ENCODE measurements at places on chromosomes 5 and 9.
A peak's percentile ranks its signal among the peaks of the same experiment; 100 is the strongest.

DNA sequence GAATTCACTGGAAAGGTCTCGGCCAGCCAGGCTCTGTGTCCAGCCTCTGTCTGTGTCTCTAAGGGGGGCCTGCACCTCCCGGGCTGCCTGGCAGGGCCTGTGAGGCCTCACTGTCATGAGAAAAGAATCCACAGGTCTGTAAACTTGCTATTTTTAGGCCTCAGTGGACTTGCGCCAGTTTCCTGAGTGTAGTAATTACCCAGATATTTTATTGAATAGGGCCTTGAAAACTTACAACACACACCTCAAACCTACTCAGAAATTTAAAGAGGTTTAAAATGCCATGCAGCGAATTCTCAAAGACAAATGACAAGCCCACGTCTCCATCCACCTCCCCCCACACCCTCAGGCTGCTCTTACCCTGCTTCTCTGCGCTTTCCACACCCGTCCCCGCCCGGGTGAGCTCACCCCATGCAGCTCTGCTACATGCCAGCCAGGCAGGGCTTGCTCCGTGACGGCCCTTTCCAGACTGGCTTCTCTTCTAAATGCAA is 8.8 kb upstream of the TENT4A start:
- peak; percentile 66 for DNase-seq

GRCh38 chr9:71897577-71897976 is 13.4 kb downstream of the ABHD17B start:
- no peak for DNase-seq

- no peak for DNase-seq
Measured at GRCh38 chr9:107292821-107293542, 9.9 kb downstream of the RAD23B start.

- DNase-seq, result no peak
Measured at GRCh38 chr5:57298985-57299491, 125.2 kb downstream of the GPBP1 start.

GRCh38 chr5:139050432-139050831 is 147.7 kb downstream of the SIL1 start:
- DNase-seq, result no peak

- DNase-seq, result no peak
Measured at GRCh38 chr5:54845567-54845941, 139.8 kb downstream of the ESM1 start.

DNA sequence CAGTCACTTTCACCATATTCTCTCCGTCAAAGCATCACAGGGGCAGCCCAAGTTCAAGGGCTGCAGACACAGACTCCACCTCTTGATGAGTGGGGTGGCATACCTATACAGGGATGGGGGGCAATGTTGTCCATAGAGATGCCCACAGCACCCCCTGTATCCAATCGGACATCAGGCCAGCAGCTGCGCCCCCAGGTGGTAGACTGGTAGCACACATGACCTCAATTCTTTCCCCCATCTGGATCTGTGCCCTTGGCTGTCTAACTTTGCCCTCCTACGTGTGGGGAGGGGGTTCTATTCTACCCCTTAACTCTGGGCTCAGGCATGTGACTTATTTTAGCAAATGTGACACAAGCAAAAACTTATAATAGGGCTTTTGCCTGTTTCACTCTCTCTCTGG is 84.0 kb upstream of the SLC25A48 start:
- DNase-seq, result no peak

- no peak for DNase-seq
Measured at GRCh38 chr5:86232246-86232645, 385.5 kb upstream of the COX7C start.

DNA sequence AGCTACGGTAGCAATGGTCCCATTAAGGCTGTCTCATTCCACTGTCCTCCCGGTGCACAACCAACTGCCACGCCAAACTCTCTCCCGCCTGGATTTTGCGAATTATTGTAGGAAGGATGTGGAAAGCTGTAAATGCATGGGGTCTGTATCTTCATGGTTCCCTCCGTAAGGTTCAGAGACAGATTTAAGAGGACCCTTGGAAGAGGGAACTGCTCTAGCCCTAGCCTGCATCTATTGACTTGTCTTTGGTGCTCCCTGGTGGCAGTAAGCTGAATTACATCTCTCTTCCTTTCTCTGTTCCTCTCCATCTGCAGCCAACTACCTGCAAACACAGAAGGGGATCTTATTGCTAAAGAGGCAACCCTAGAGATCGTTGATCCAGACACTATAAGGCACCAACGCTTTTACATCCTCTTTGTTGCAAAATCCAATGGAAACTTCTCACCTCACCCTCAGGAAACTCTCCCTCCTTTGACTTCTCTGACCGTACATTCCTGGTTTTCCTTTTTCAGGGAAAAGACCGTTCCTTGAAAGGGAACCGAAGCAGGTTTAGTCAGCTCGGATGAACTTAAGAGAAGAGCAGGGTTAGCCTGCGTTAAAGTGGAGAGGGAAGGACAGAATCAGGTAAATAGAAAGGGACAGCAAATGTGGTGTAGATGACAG is 11.9 kb downstream of the CAPSL start:
- no peak for DNase-seq

Measured in thoracic aorta (tissue), 2 donors.